ENCODE measurements at places on chromosomes 12 and 14.
A peak's percentile ranks its signal among the peaks of the same experiment; 100 is the strongest.

DNA sequence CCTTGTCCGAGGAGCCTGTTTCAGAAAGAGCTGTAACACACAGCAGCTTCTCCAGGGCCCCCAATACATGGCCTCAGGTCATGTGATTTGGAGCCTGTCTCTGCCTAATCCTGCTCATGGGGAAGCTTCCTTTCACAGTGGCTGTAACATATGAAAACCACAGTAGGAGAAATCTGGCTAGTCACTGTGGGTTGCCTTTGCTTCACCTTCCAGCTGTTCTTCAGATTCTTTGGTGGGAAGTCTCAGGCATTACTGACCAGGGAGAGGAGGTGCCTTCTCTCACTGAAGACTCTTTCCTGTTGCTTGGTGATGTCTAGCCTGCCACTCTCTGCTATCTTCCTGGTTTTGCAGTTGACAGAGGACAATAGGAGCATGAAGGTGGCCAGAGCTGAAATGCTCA is 350.6 kb downstream of the DPF3 start:
- DNase-seq, result no peak

DNA sequence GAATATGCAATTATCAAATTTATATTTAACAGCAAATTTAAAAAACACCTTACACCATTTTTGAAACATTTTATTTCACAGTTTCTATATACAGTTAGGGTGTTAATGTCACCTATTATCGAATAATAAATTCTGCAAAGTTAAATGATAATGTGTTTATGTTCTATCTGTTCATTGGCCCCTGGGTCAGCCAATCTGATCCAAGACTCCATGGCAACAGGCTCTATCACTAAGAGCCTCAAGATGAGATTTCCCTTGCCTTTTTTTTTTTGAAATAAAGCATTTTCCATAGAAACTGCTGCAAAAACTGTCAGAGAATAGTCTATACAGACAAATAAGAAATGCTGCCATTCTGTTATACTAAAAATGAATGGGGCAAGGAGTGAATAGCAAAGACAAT is 83.2 kb upstream of the STAC3 start:
- no peak for DNase-seq

DNA sequence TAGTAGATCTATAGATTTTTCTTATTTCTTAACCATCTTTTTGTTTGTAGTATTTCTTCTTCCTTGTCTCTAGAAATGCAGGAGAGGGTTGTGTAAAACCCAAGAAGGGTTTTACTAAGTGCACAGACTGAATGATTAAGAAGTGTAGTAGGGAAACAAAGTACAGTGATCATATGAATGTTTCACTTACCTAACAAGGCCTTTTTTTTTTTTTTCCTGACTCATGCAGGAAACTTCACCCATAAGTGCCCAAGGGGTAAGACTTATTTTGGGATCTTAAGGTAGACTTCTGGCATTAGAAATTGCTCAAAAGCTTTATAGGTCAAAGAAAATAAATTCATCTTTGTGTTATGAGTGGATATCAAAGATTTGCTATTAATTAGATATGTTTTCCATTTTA is 10.2 kb downstream of the SCN8A start:
- DNase-seq, result no peak

- DNase-seq, result no peak
Measured at GRCh38 chr12:78359520-78359919, 505.1 kb upstream of the SYT1 start.

GRCh38 chr12:32964981-32965585 is 68.5 kb upstream of the PKP2 start:
- no peak for DNase-seq

DNA sequence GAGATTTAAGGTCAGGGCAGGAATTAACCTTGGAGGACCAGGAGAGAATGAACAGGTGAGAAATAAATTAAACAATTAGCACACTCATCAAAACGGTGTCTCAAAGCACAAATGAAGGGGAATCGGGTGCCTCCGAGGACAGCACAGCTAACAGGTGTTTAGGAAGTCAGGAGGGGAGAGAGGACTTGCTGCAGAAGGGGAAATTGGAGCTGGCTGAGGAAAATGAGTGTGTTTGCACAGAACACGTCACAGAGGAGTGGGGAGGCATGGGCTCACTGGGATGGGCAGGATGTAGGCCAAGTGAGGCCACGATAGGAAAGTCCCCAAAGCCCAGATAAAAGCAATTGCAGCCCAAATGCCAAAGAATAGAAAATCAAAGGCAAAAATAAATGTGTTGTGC is 121.7 kb downstream of the ZNF664 start:
- DNase-seq, result no peak

GRCh38 chr12:111451649-111452129 is 46.0 kb downstream of the SH2B3 start:
- peak; percentile 35 for DNase-seq

- no peak for DNase-seq
Measured at GRCh38 chr14:50806241-50806933, 24.6 kb downstream of the NIN start.

DNA sequence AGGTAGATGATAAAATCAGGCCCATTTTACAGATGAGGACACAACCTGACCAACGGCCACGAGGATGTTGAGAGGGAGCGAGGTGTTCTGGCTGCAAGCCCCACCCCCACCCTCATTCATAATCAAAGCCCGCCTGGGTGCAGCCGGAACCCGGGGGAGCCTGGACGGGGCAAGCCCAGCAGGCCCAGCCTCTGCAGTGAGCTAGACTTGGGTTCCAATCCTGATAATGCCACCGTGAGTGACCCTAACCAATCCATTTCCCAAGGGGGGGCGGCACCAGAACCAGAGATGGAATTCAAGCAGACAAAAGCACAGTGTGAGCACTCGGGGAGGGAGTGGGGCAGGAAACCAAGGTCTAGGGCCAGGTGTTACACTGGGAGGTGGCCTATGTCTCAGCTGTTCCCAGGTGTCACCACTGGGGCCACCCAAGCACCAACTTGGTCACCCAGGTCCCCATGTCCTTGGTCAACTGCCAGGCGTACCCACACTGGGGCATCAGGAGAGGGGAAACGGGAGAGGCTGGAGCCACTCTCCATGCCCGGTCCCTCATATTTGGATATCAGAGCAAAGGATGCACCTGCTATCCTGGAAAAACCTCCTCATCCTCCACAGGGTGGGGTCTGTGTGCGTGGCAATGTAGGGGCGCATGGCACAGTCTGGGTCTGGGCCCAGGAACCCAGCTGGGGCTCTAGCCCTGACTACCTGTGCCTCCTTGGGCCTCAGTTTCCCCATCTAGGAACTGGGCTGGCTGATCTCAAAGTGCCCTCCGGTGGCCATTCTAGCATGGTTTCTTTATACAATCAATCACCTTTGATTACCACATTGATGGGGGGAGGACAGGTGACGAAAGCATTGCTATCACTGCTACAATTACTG is 58.4 kb downstream of the FAM222A start:
- DNase-seq, result no peak

DNA sequence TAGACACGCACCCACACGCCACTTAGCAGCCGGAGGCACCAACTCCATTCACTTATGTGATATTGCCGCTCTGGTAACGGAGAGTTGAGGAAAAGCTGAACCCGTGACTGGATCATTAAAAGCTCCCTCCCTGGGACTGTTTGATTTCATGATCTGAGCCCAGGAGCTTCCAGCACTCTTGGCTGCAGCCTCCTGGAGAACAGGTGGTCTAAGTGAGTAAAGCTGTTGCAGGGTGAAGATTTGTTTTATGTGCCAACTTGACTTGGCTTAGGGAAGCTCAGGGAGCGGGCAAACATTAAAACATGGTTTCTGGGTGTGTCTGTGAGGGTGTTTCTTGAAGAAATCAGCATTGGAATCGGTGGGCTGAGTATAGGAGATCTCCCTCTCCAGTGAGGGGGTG is 16.9 kb upstream of the TMEM132C start:
- DNase-seq, result no peak

- DNase-seq, result no peak
Measured at GRCh38 chr12:3743803-3744202, 9.1 kb downstream of the CRACR2A start.

GRCh38 chr14:60014402-60014801 is 77.3 kb upstream of the PCNX4 start:
- DNase-seq, result no peak

- no peak for DNase-seq
Measured at GRCh38 chr14:20711685-20712084, 23.1 kb downstream of the ANG start.

- DNase-seq, result no peak
Measured at GRCh38 chr12:4826909-4827308, 82.8 kb upstream of the KCNA1 start.

DNA sequence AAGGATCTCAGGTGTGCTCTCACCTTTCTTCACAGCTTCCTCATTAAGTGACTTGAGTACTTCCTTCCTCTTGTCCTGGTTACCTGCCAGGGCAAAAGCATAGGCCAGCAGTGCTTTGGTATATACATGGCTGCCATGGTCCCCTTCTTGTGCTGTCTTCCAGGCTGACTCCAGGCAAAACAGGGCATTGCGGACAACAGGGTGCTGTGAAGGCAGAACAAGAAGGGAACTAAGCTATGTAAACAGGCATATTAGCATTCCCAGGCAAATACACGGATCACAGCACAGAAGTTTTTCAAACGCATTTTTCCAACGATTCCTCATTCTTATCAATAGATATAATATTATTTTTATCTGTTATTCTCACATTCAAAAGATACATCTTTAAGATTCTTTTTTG is 39.0 kb downstream of the A2M start:
- DNase-seq, result no peak

All from Panc1 (cell line).